GDM1 (cell line): ENCODE measurements at places on chromosomes 7 and 10.

DNA sequence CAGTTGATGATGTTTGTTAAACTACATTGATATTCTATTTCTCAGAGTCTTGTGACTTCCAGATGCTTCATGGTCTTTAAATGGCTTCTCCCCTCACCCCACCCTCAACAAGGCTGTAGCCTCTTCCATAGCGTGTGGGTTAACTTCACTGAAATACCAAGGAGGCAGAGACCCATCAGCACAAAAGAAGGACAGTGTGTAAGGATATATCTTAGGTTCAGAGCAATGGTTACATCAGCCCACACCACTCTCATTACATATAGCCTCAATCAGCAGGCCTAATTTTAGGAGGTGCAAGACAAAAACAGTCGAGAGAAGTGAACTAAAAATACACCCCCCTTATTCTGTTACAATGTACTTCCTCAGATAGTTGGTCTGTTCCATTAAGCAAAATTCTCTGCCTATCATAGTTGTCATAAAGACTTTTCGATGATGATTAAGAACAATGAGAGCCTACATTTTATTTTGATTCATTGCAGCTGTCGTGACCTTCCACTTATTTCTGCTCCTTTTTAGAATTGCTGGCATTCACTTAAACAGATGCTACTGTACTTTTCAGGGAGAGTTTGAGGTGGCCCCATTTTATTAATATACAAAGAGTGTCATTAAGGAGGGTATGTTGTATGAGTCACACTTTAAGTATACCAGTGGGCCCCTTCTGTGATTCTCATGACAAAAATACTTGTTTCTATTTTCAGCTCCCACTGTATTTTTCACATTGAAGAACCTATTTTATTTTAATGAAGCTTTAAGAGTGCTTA is 52.1 kb downstream of the WIPF3 start:
- no peak for DNase-seq

- no peak for DNase-seq
These were observed 87.3 kb upstream of the STEAP1B start for GRCh38 chr7:22587322-22587721.

DNA sequence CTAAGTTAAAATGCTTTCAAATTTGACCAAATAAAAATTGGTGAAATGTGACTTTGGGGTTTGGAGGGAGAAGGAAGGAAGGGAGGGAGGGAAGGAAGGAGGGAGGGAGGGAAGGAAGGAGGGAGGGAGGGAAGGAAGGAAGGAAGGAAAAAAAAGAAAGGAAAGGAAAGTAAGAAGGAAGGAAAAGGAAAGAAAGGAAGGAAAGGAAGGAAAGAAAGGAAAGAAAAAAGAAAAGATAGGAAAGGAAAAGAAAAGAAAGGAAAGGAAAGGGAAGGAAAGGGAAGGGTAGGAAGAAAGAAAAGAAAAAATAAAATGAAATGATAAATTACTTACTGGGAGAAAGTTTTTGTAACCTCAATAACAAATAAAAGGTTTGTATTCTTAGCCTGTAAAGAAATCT is 24.1 kb upstream of the GGCT start:
- no peak for DNase-seq

DNA sequence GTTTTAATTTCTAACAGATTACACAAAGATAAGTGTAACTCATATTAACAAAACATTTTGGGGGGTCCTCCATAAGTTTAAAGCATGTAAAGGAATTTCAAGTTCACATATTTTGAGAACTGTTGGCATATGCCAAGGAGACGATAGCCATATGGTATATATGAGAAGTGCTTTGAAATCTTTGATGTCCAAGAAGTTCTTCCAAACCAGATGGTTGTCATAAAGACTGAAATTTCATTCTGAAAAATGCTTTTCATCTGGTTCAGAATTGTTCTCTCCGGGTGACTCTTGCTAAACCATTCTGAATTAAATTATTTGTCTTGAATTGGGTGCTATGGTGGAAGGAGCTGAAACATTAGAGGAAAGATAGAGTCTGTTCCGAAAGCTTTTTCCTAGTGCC is 513.0 kb upstream of the AKR1E2 start:
- no peak for DNase-seq

- DNase-seq = no peak
These were observed 107.5 kb downstream of the PARP12 start for GRCh38 chr7:139955109-139955820.

GRCh38 chr7:68449816-68450215 is 1148.5 kb upstream of the AUTS2 start:
- no peak for DNase-seq

DNA sequence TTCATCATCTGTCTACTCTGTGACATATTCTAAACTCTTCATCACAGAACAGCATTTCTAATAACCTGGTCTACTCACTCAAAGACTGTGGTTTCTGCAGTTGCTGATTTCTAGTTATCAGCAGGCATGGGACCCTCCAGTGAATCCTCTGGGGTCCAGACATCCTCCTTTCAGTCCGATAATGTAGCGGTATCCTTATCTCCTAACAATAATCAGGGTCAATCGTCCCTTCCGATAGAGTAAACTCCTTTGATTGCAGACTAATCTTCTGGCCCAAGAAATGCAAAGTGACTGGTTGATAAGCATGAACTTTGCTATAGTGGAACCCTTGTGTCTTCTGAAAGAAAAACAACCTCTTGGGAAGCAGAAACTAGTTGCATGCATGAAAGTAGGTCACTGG is 1209.8 kb upstream of the CELF2 start:
- no peak for DNase-seq

DNA sequence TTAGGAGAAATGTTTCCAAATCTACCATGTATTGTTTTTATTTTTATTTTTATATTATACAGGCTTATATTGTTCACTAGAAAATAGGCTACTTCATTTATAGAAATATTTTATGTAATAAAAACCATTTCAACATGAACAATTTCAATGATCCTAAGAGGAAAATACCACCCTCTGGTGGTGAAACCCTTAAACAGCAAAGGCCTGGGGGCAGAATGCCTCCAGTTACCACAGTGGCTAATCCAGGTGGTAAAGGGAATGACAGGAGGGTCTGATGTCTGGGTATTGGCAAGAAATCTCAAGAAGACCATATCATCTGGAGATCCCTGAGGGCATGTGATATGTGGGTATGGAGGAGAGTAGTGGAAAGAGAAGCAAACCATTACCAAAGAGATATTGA is 19.3 kb downstream of the MACC1 start:
- no peak for DNase-seq

- DNase-seq = no peak
These were observed 157.4 kb upstream of the MAGI2 start for GRCh38 chr7:79610748-79611304.

GRCh38 chr7:82672078-82672477 is 228.5 kb upstream of the CACNA2D1 start:
- no peak for DNase-seq
